T-helper 9 cell (primary cell): ENCODE measurements at places on chromosomes 1 and 21.

GRCh38 chr21:45860493-45861155, 120.9 kb upstream of the COL6A1 start:
- DNase-seq: no peak

GRCh38 chr21:17051054-17051453, 461.8 kb upstream of the CXADR start:
- DNase-seq: no peak

DNA sequence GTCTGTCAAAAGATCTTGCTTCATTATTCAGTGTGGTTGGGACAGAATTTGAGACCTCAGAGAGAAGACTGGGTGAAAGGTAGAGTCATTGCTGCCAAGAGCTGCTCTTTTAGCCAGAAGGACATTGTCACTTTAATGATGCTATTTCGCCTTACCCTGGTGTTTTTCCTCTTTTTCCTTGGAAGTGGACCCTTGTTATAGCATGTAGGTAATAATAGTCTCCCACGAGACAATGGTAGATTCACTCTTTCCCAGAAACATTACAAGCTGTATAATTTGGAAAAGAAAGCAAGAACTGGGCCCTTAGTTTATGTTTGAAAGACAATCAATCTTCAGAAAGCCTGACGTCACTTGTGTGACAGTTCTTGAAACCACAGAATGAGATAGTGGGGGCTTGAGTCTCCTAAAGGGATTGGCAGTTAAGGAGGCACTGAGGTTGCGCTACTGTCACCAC, 3.8 kb downstream of the SERTAD4 start:
- no peak for DNase-seq

DNA sequence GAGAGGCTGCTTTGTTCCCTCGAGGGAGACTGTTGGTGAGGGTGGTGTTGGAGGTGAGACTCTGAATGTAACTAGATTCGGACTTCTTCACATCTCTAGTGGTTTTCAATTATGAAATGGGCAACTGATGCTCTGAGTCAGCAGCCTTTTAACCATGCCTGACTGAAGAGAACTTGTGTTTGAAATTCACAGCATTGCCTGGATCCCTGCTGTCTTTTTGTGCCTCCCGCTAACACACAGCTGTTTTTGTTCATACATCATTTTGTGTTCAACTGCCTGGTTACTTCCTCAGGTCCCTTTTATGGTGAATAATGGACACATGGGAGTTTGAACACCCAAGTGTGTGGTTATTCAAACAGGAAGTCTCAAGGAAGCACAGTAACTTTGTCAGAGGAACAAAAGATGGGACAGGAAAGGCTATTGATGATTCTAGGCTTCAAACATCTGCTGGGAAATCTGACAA, 16.8 kb downstream of the LAMC1 start:
- no peak for DNase-seq

- no peak for DNase-seq
Observed at GRCh38 chr1:199272139-199272544, 633.3 kb downstream of the PTPRC start.

DNA sequence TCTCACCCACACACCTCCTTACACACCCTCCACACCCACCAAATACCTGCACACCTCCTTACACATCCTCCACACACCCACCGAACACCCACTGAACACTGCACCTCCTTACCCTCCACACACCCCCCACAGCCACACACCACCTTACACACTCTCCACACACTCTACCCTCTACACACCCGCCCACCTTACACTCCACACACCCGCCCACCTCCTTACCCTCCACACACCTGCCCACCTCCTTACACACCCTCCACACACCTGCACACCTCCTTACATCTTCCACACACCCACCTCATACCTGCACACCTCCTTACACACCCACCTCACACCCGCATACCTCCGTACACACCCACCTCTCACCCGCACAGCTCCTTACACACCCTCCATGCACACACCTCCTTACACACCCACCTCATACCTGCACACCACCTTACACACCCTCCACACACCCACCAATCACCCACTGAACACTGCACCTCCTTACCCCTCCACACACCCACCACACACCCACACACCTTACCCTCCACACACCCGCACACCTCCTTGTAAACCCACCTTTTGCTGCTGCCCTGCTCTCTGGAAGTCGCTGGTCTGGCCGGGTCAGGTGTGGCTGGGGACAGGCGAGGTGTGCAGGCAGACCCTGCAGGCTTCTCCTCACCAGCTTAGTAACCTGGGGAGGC, 38.5 kb downstream of the COQ8A start:
- DNase-seq: no peak

DNA sequence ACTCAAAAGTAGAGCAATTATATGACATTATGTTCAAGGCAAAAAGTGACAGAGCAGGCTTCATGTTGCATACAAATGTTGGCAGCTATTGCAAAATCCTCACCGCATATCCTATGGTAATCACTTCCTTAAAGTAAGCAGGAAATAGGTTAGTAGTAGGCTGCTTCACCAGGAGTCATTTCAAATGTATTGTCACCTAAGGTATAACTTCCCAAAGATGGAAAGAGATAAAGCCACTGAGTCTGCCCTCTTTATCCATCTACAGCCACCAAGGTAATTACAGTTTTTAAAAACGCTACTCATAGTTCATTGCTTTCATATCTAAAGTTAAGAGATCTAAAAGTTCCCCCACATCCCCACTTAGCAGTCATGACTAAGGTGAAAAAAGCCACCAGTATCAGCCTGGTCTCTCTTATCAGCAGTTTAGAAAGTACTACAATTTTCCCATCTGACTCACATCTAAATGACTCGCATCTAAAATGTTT, 31.6 kb upstream of the UBE2U start:
- DNase-seq: no peak

DNA sequence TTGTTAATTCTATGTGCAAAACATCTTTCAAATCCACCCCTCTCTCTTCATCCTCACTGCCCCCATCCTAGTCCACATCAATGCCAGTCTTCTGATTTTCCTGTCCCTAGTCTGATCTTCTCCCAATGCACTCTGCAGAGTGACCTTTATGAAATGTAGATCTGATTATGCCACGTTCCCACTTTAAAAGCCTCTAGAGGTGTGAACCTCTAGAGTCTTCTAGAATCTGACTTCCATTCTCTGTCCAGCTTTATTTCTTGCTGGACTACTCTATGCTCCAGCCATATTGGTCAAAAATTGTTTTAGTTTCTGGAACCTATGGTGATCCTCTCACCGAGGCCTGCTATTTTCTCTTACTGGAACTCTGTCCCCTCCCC, 32.5 kb downstream of the ZNF648 start:
- no peak for DNase-seq

GRCh38 chr1:232443372-232443771, 186.6 kb downstream of the SIPA1L2 start:
- DNase-seq: no peak
